Ascending aorta (tissue), 2 donors: ENCODE measurements at places on chromosomes 16 and 17. TPM values are rescaled to one million over a fixed set of nuclear protein-coding genes. Genes with fewer than 3 reads are reported as not detected.

Gene SHISA9
- total RNA-seq = 8.9 TPM

Gene SYNGR3
- 0.32 TPM for total RNA-seq

Gene CD300LB
- total RNA-seq = not detected

GRCh38 chr17:46929413-46929812 is 6.5 kb downstream of the GOSR2 start:
- H3K4me1 ChIP-seq = no peaks in the 10 kb centered on the region
- H3K4me3 ChIP-seq = no peak overlapping the region
- no peak for DNase-seq
- no peaks in the 10 kb centered on the region for H3K27me3 ChIP-seq

DNA sequence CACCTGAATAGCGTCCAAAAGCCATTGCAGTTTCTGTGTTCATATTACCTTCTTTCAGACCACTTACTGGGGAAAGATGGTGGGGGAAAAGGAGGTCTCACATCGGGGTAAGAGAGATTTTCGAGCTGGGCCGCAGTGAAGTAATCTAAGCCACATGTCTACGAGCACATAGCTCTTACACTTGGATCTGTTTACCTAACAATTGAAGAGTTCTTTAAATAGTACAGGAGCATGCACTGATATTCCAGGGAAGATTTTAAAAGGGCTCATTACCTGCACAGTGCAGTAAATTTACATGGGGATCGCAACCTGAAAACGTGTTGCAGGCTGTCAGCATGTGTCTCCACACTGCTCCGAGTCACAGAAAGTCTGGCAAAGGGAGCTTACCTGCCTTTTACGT is 12.6 kb downstream of the MAF start:
- H3K36me3 ChIP-seq = no peaks in the 10 kb centered on the region
- DNase-seq = no peak
- no peak overlapping the region for H3K4me3 ChIP-seq
- H3K27ac ChIP-seq = no peak overlapping the region
- H3K27me3 ChIP-seq = no peaks in the 10 kb centered on the region

DNA sequence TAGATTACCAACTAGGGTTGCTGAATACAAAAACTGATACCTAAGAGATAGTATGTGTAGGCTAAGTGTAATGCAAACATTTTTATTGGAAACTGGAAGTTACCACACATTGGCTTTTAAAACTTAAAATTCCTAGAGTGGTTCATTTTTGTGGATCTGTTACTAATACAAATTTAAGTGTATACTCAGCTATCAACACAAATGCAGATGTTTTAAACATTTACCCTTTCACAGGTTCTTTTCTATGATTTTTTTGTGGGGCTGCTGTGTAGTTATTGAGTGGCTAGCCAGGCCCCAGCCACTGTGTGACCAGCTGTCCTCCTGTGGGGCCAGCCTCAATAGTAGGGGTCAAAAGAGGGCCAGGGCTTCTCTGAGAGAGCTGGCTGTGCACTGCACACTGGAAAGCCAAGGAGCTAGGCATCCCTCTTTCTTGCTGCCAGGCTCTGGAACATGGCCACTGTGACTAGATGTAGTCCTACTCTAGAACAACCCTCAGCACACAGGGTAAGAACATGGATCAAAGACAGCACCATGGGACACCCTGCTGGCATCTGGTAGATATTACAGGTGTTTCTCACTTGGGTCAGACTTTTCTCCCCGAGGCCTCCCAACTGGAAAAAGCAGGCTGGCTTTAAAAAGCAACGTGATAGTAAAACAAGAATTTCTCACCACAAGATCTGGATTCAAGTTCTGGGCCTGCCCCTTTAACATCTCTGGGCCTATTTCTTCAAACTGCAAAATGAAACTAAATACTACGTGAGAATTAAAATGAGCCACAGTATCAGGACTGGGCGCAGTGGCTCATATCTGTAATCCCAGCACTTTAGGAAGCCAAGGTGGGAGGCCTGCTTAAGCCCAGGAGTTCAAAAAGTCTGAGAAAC is 7.3 kb upstream of the VEZF1 start:
- H3K4me1 ChIP-seq = no peaks in the 10 kb centered on the region
- H3K27ac ChIP-seq = peak overlapping the region; percentile 32
- peak; percentile 23 for DNase-seq
- H3K4me3 ChIP-seq = no peak overlapping the region
- H3K36me3 ChIP-seq = peaks cover 14% of the 10 kb centered on the region
- no peaks in the 10 kb centered on the region for H3K27me3 ChIP-seq

GRCh38 chr16:47565454-47565853 is 104.3 kb downstream of the PHKB start:
- no peaks in the 10 kb centered on the region for H3K4me1 ChIP-seq
- no peak overlapping the region for H3K27ac ChIP-seq
- no peaks in the 10 kb centered on the region for H3K27me3 ChIP-seq

DNA sequence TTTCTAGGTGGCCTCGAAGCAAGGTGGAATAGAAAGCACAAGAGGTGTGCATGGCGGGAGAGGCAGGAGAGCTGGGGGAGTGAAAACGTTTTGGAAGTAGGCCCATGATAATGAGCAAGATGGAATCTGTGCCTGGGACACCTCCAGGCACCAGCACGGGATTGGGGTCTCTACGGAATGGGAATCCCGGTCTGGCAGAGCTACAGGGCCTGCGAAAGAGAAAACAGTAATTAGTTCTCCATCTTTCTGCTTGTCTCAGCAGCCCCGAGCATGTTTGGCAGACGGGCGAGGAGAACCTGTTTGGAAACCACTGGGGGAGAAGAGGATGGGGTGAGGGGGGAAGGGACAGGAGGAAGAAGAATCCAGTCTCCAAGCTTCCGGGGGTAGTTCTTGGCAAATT is 258.7 kb downstream of the SOX9 start:
- no peak overlapping the region for H3K4me3 ChIP-seq
- no peaks in the 10 kb centered on the region for H3K4me1 ChIP-seq
- no peak overlapping the region for H3K27ac ChIP-seq
- no peaks in the 10 kb centered on the region for H3K36me3 ChIP-seq
- DNase-seq = no peak

GRCh38 chr16:1169285-1170075 is 16.6 kb downstream of the CACNA1H start:
- no peak overlapping the region for H3K4me3 ChIP-seq
- no peaks in the 10 kb centered on the region for H3K27me3 ChIP-seq
- H3K27ac ChIP-seq = peak overlapping the region; percentile 32
- no peaks in the 10 kb centered on the region for H3K36me3 ChIP-seq
- H3K4me1 ChIP-seq = peaks cover 4% of the 10 kb centered on the region
